Activated T-cell treated with anti-CD3 and anti-CD28 coated beads, Interleukin-2, amount 50 U/mL, for 72 hours (primary cell): ENCODE measurements at places on chromosomes 16 and 17. TPM values are rescaled to one million over a fixed set of nuclear protein-coding genes. Genes with fewer than 3 reads are reported as not detected.

DNA sequence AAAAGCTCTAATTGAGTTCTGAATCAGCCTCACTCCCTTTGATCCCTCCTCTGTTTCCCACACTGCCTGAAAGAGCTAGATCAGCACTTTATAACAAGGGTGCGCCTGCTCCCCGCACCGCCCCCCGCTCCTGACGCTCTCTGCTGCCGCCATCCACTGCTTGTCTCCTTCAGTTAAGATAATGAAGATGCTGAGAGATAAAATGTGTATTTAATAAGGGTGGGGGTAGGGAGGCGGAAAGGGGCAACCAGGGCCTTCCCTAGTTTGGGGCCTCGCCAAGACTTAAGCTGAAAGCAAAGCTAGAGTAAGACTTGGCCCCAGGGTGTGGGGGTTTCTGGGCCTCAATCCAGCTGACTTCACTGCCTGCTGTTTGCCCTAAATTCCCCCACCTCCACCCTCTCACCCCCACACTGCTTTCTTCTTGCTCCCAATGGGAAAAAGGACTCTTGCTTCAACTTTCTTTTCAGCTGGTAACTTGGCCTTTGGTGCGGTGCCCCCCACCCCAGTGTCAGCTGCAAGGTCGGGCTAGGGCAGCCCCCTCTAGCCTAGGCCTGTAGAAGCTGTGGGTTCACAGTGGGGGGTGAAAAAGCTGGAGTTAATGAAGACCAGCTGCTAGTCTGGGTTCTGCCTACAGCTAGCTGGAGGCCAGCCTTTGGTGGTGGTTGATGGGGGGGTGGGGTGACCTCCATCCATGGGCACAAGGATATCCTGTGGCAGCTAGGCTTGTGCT, 1.8 kb upstream of the RARA start:
- no peak for DNase-seq

- no peak for DNase-seq
These were observed 45.9 kb upstream of the GNAO1 start for GRCh38 chr16:56145369-56145768.

GRCh38 chr17:75403131-75403530, 2.3 kb downstream of the GRB2 start:
- no peak for DNase-seq

DNA sequence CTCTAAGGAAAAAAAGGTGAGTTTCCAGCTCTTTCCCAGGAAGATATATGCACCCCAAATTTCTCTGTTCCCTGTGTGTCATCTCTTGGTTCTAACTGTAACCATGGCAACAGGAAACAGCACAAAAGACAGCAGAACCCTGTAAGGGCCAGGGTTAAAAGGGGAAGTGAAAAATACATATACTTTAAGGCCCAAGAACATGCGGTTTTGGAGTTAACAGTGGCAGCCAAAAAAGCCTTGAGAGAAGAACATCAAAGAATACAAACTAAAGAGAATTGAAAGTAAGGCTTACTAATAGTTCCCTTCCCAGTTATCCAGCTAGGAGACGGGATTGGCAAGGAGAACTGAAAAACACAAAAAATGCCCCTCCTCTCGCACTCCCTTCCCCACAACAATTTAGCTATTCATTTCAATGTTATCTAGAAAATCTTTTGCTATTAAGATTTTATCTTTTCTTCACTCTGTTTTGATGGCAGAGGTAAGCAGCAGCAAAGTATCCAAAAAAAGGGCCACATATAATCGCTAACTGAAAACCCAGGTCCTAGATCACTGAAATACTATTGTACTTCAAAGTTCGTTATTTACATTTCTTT, 1.5 kb downstream of the SPOP start:
- no peak for DNase-seq

DNA sequence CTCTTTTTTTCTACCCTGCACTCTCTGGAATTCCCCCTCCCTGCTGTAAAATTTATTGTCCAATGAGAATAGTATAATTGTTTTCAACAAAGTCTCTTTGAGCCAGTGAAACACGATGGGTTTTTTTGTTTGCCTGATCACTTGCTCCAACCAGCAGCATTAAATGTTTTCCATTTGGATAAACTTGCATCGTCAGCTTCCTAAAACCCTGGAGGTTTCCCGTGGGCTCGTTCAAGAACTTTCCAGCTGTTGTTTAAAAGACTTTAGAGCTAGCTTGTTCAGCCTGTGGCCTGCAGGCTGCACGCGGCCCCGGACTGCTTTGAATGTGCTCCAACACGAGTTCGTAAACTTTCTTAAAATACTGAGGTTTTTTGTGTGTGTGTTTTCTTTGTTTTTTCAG, 14.9 kb downstream of the NAGPA start:
- no peak for DNase-seq

DNA sequence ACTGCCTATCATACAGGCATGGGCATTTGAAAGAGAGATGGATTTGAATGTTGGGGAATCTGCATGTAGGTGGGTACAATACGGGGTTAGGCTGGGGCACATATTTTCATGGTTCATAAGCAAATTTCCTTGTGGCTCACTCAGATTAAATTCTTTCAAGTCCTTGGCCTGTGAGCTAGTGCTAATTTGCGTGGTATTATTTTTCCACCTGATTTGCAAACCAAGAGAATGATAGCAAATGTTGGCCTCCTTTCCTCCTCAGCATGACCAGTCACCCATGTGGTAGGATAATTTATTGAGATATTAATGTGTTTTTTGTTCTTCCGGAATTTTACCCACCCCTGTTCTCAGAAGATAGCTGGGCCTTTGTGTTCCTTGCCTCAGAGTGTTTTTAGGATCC, 22.9 kb downstream of the FAM20A start:
- no peak for DNase-seq

SLC52A1 gene
- 0.23 TPM for total RNA-seq

ZNF213 gene
- total RNA-seq, result 12.2 TPM

ACSM2B gene
- 0.10 TPM for total RNA-seq

RNFT1 gene
- 45.2 TPM for total RNA-seq

UNC13D gene
- 89.0 TPM for total RNA-seq

TBC1D28 gene
- total RNA-seq, result not detected

RMI2 gene
- total RNA-seq, result 119 TPM
